ENCODE measurements at places on chromosomes 7 and 10. TPM values are rescaled to one million over a fixed set of nuclear protein-coding genes. Genes with fewer than 3 reads are reported as not detected.

SLC26A3 gene
- total RNA-seq = not detected

DNAH11 gene
- not detected for total RNA-seq

ABCC2 gene
- total RNA-seq = 0.24 TPM

LRMDA gene
- 0.19 TPM for total RNA-seq

CUZD1 gene
- total RNA-seq = 0.30 TPM

BEND7 gene
- 12.4 TPM for total RNA-seq

CPVL gene
- total RNA-seq = 2.0 TPM

CCDC172 gene
- not detected for total RNA-seq

GIMAP6 gene
- total RNA-seq = not detected

- no peak for DNase-seq
Measured at GRCh38 chr7:107613948-107614347, 33.9 kb downstream of the BCAP29 start.

DNA sequence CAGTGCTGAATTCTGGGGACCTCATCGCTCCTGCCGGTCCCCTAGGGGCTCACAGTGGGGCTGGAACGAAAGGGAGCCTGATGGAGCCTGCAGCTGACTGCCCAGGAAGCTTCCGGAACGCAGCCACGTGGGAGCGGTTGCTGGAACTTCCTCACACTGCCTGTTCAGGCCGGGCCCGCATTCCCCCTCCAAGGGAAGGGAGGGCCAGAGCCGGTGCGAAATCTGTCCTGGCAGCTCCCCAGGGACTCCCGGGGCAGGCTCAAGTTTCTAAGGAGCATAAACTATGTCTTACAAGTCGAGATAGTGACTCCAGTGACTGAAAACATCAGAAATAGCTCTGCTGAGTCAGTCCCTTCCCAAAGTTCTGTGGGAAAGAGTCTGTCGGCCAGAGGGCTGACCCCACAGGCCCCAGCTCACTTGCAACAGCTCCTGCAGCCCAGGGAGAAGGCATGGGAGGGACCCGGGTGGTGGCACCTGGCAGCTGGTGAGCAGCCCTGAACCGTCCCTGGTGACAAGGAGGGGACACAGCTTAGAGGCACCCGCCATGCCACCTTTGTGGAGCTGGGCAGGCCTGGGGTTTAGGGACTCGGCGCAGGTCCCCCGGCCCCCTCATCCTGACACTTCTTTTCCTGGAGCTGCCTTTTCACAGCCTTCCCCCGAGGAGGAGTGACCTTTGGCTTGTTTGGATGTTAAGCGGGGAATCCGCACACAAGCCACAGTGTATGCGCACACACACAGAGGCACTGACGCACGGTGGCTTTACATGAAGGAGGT is 47.6 kb downstream of the PDGFA start:
- no peak for DNase-seq

- DNase-seq = no peak
Measured at GRCh38 chr7:132381742-132382472, 194.4 kb downstream of the PLXNA4 start.

DNA sequence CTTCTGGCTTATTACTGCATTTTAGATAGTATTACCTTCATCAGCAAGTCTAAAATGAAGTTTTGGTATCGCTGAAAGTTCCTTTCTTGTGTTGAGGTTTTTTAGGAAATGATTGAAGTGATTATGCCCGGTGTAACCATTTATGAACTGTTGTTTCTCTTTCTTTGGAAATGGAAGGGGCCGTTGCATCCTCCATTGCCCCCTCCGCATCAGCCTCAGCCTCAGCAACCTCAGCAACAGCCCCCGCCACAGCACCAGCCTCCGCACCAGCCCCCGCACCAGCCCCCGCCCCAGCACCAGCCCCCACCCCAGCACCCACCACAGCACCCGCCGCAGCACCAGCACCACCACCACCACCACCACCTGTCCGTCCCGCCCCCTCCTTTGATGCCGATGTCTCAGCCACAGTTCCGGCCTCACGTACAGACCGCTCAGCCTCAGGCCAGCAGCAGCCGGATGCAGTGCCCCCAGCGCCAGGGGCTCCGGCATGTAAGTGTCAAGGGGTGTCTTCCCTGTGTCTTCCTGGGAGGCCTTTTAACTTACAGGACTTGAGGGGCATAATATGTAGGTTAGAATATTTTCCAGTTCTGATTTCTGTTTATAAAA is 72.6 kb downstream of the SHH start:
- no peak for DNase-seq

GRCh38 chr7:133294234-133294633 is 41.4 kb downstream of the EXOC4 start:
- DNase-seq = no peak

All from osteocyte (in vitro differentiated cells).